ENCODE measurements at places on chromosomes 12 and 14.

- DNase-seq = no peak
These were observed 222.9 kb downstream of the ZFP36L1 start for GRCh38 chr14:68569970-68570409.

GRCh38 chr14:74924061-74924460 is 1.0 kb upstream of the RPS6KL1 start:
- no peak for DNase-seq

DNA sequence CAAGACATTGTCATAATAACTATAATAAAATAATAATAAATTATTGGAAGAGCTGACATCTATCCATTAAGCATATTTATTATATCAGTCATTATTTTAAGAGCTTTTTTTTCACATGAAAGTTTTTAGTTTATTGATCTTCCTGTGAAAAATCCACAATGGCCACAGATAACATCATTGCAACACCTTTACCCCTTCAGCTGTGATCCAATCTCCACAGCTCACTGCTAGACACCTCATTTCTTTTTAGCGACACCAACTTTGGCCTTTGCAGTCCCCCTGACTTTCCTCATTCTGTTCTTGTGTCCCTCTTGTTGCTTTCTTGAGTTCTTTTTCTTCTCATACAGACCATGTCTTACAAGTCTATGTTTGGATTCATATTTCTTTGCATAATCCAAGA is 67.4 kb downstream of the STON2 start:
- no peak for DNase-seq

DNA sequence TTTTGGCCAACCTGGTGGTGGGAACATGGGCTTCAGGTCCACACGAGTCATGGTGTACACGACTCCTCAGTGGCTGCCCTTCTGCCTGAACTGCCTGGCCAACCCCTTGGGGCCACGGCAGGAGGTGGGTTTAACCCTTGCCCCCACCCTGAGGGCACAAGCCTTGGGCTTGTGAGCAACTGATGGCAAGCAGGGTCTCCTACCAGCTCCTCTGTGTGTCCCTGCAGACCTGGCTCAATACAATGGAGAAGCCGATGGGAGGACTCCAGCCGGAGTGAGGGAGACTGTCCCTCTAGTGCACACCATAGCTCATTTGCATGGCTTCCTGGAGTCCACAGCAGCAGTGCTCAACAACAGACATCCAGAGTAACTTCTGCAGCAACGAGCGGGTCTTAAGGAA is 28.0 kb downstream of the JAG2 start:
- DNase-seq = no peak

- no peak for DNase-seq
These were observed 9.2 kb downstream of the NKX2-1 start for GRCh38 chr14:36510874-36511273.

DNA sequence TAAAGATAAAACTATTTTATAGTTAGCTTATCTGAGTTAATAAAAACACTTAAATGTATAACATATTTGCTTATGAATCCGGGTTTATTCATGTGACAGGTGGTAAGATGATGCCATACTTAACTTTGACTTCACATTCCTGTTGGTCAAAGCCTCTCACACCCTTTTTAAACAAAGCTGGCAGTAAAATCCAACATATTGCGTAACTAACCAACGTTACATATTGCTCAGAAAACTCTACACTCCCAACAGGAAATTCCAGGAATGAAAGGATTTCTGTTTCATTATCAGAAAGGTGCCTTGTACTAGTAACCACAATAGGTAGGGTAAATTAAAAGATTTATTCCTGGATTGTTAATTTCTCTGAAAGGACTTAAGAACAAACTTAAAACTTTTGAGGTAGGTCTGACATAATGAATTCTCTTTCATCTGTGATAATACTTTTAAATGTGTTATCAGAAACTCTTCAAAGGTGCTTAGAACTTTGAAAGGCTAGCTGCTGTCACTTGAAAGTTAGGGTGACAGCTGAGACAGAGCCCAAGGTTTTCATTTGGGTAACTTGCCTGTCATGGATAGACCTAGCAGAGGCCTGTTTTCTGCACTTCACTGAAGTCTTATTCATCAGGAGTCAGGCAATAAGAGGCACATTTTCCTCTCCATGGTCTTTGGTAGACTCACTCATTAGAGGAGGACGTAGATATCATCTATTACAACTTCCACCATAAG is 23.8 kb upstream of the CATSPERB start:
- DNase-seq = no peak

GRCh38 chr12:114679452-114679875 is 4.5 kb downstream of the TBX3 start:
- DNase-seq = no peak

DNA sequence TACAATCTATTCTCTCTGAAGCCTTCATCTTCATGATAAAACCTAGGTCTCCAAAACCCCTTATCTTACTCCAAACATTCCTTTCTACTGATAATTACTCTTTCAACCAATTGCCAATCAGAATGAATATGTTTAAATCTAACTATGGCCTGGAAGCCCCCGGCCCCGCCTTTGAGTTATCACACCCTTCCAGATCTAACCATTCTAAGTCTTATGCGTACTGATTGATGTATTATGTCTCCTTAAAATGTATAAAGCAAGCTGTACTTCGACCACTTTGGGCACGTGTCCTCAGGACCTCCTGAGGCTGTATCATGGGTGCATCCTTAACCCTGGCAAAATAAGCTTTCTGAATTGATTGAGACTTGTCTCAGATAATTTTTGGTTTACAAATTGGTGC is 14.4 kb downstream of the PABPN1 start:
- DNase-seq = no peak

DNA sequence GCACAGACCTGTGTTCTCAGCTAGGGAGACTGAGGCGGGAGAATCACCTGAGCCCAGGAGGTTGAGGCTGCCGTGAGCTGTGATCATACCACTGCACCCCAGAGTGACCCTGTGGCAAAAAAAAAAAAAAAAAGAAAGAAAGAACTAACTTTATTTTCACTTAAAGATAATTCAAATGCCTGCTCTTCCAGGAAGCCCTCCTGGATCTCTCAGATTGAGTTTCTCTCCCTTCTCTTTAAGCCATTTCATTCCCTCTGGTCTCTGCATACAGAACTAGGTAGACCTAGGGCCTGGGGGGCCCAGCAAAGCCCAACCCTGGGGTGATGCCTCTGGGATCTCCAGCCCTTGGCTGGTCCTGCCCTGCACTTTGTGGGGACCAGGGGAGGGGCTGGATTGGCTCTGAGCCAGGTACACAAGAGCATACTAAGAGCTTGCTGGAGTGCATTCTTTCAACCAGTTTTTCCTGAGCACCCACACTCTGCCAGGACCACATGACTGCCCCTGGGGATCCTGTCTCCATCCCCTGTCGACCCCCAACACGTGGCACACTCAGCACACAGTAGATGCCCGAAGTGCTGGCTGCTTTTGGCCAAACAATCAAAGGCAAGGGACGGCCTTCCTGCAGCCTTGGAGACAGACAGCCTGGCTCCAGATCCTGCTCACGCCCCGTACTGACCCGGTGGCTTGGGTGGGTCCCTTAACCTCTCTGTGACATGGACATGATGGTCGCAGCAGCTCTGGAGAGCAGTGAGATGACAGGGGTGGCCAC is 52.7 kb downstream of the CYP46A1 start:
- no peak for DNase-seq

DNA sequence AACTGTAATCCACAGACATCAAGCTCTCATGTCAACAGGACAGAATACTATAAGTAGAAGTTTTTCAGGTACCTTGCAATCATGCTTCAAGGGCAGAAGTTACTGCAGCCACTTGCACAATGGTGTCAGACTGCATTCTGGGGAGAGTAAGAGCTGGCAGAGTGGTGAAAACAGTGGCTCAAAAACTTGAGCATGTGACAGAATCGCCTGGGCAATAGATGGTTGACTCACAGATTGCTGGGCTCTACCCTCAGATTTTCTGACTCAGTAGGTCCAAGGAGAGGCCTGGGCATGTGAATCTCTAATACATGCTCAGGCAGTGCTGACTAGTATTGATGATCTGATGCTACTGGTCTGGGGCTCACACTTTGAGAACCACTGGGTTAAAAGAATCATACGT is 187.8 kb downstream of the TBX5 start:
- no peak for DNase-seq

GRCh38 chr12:79033788-79034187 is 169.2 kb downstream of the SYT1 start:
- no peak for DNase-seq

DNA sequence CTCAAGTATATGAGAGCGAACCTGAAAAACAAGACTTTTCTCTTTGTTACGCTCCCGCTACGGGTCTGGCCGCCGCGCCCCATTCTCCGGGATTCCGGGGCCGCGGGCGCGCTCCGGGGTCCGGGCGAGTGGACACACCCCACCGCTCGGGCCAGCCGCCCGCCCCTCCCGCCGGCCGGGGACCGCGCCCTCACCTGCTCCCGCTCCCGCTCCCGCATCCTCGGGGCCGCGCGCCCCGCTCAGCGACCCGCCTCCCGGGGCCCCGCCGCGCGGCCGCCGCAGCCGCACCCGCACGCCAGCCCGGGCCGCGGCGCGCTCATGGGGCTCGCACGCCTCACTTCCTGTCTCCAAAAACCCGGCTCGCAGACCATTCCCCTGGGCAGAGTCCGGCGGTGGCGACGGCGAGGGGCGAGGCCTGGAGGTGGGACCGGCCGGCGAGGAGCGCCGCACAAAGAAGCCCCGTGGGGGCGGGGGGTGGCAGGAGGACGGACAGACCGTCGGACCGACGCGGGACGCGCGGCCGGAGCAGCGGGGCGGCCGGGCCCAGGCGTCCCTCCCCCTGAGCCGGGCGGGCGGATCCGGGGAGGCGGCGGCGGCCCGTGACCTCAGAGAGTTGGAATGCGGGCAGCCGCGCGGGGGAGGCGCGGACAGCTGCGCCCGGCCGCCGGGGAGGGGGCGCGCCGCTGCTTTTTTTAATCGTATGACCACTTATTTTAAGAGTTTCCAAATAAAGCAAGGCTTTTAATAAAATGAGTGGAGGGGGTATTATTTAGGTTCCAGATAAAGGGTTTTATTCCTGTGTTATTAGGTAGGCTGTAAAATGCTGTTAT is at the start of gene PTPN21:
Gene PTPN21, minus strand, starts transcription at position 551 of the 830 bp plus-strand sequence. CDS start 4,590 bp downstream, outside the sequence.
- DNase-seq = no peak

- DNase-seq = peak; percentile 17
These were observed 455 bp downstream of the ATP6V1D start for GRCh38 chr14:67358924-67359774.

- peak; percentile 47 for DNase-seq
These were observed 112.2 kb upstream of the FKBP4 start for GRCh38 chr12:2682296-2683251.

GRCh38 chr12:43805149-43805859 is 813 bp downstream of the TWF1 start:
- peak; percentile 16 for DNase-seq

- DNase-seq = no peak
These were observed 70.1 kb downstream of the SYNE2 start for GRCh38 chr14:63922696-63923421.

- DNase-seq = no peak
These were observed 406.2 kb downstream of the NOVA1 start for GRCh38 chr14:26191671-26192070.

GRCh38 chr12:89901906-89902642 is 193.4 kb upstream of the ATP2B1 start:
- DNase-seq = no peak

GRCh38 chr12:125283521-125283920 is 218.3 kb downstream of the AACS start:
- DNase-seq = no peak

DNA sequence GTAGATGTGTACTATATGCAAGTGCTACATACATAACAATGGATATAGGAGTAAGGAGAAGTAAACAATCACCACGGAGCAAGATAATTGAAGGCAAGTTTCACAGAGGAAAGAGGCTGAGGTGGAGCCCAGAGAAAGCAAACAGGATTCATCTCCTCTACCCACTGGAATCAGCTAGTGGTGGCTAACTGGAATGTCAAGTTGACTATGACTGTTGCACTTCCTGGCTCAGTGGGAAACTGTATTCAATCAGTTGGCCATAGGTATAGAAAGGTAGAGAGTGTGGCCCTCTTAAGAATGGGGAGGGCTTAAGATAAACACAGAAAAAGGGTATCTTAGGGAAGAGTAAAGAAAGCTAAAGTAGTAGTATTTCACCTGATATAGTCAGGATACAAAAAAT is 62.4 kb downstream of the MAP4K5 start:
- DNase-seq = no peak

GRCh38 chr12:56991319-56992246 is 14.8 kb downstream of the ZBTB39 start:
- no peak for DNase-seq

DNA sequence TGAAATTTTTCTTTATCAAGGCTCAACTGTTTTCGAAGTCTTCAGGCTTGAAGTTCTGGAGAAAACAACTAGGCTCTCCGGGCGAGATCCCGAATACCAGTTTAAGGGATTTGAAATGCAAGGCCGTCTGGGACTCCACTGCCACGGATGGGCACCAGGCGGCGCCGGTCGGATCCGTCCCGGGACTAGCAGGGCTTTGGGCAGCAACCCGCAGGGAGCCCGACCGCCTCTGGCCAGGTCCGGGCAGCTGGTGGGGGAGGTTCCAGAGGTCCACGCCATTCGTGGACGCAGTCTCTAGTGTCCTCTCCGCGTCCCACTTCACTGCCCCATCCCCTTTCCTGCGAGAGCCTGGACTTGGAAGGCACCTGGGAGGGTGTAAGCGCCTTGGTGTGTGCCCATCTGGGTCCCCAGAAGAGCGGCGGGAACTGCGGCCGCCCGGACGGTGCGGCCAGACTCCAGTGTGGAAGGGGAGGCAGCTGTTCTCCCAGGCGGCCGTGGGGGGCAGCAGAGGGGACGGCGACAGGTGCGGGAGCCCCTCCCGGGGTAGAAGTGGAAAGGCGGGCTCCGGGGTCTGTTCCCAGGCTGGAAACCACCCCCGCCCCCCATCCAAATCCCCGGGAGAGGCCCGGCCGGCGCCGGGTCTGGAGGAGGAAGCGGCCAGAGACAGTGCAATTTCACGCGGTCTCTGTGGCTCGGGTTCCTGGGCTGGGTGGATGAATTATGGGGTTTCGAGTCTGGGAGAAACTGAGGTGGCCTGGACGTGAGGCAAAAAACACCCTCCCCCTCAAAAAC is 838 bp upstream of the ERBB3 start:
- peak; percentile 70 for DNase-seq

DNA sequence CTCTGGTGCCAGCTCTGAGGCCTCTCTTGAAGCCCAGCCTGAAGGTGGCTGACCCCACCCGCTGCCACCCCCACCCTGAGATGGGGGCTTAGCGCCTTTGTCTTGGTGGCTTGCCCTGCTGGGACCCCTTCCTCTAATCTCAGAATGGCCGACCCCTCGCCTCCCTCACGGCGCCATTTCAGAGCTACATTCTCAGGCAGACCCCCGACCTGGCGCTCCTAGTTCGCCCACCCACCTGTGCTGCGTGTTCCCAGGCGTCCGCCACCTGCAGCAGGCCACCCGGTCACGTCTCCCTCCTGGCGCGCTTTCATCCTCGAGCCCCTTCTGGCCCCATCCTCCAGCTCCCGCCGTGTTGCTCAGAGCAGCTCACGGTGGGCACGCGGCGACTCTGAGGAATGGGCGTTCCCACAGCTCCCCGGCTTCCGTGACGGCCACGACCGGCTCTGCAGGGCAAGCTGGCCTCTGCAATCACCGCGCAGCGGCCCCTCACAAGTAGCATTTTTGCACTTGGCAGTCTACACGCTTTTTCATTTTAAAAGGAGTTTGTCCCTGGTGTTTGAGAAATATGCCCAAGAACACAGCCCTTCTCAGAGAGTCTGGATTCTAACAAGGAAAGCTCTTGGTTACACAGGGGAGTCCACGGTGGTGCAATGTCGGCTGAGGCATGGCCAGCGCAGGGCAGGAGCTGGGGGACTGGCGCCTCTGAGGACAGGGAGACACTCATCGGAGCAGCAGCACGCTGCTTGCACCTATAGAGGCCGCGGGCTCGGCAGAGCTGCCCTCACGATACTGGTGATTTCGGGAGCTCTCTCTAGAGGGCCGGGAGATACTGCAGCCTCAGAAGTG is 105.7 kb upstream of the C14orf180 start:
- no peak for DNase-seq

All from NCI-H446 (cell line).